M059J (cell line): ENCODE measurements at places on chromosomes 2 and 18. TPM values are rescaled to one million over a fixed set of nuclear protein-coding genes. Genes with fewer than 3 reads are reported as not detected.

DNA sequence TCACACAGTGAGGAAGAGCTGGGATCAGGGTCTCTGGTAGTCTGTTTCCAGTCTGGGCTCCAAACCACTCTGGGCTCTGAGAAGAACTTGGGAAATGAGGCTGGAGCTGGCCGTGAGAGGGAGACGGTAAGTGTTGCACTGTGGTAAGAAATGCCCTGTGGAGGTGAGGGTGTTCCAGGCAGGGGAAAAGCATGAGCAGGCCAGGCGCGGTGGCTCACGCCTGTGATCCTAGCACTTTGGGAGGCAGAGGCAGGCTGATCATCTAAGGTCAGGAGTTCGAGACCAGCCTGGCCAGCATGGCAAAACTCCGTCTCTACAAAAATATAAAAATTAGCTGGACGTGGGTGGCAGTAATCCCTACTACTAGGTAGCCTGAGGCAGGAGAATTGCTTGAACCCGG lies 14.3 kb upstream of the DES start:
- DNase-seq: no peak

DNA sequence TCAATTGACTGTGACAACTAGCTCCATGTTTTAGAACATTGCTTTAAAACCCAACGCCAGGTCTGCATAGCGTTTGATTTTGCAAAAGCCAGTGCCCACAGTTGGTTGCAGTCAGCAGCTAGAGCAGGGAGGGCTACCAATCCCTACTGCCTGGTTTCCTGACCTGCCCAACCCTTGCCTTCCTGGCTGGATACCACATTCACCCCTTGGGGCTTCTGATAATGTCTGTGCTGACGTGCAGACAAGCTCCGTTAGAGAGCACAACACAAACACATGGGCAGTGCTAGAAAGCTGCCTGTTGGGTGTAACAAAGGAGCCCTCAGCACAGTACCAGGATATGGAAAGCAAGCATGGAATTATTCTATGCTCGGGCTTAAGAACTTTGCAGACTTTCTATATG lies 71.4 kb upstream of the THSD7B start:
- DNase-seq: no peak

DNA sequence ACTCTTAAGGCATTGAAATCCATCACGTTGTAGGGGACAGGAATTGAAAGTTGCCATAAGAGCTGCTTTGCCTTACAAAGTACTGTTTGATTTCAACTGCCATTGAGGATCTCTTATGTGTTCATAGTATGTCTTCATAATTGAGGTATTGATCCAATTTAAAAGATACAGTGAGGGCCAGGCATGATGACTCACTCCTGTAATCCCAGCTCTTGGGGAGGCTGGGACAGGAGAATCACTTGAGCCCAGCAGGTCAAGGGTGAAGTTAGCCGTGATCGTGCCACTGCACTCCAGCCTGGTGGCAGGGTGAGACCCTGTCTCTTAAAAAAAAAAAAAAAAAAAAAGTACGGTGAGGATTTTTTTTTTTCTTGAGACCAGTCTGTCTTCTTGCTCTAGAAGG lies 91.7 kb upstream of the EML6 start:
- no peak for DNase-seq

DNA sequence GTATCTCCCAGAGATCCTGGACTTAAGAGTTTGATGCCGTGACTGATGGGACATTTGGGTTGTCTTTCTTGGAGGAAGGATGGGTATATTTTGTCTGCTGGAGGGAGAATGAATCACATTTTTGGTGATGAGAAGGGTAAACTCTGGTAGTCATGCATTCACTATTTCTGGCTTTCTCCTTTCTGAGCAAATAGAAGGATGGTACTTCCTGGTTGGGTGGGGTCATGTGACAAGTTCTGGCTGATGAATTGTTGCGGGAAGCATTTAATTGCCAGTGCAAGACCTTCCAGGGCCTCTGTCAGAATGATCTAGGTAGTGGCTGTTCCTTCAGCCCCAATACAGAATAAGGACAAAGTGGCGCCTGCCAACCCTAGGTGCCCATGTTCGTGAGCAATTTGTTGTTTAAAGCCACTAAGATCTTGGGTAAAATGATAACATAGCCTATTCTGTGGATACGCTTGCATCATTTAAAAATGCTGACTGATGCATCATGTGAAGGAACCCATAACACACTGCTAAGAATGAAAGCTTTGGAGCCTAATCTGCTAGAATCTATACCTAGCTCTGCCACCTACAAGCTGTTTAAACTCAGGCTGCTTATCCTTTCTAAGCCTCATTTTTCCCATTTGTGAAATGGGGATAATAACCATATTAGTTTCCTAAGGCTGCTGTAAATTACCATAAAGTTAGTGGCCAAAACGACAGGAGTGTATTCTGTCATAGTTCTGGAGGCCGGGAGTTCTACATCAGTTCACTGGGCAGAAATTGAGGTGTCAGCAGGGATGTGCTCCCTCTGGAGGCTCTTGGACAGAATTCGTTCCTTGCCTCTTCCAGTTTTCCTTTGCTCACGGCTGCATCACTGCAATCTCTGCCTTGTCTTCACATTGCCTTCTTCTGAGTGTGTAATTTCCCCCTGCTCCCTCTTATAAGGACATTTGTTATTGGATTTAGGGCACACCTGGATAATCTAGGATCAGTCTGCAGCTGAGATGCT lies 281.3 kb downstream of the AGPS start:
- DNase-seq: peak; percentile 8

DNA sequence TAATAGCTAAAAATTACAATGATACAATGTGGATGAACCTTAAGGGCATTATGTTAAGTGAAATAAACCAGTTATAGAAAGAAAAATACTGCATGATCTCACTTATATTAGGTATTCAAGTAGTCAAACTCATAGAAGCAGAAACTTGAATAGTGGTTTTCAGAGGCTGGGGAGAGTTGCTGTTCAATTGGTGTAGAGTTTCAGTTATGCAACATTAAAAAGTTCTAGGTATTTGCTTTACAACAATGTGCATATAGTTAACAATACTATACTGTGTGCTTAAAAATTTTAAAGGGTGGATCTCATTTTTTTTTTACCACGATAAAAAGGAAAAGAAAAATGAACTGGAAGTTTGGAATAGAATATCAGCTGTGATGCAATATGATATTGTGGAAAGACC lies 479.1 kb downstream of the SPAG16 start:
- DNase-seq: no peak

DNA sequence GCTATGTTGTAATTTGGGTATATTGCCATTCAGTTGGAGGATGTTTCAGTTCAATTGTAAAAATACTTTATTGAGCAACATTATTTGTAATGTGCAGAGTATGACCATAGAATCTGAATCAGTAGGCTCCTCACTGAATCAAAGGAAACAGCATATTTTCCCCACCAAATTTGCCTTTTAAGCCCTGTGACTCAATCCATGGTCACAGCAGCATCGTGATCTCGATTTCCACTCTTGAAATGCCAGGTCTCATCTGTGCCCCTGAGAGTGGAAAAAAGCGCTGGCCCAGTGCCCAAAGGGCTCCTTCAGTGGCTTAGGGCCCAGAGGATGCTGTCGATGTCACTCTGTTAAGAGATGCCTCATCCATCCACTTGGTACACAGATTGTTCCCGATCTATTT lies 57.5 kb downstream of the FHOD3 start:
- peak; percentile 81 for DNase-seq

DNA sequence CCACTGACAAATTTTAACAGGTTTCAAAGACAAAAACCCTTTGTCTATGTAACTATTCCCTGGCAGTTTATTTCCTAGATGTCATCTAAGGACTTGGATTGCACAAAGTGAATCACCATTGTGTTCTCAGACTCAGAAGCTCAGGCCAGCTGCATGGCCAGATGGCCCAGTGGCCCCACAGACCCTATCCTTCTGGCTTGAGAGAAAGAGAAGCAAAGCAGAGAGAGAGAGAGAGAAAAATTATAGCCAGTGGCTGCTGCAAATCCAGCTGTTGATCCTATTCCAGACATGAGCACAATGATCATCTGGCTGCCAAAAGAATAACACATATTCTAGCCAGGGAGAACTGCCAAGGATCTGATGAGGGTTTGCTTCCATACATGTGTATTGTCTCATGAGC lies 25.8 kb downstream of the CTLA4 start:
- no peak for DNase-seq

GRCh38 chr18:29147944-29148343 lies 971.0 kb upstream of the CDH2 start:
- peak; percentile 47 for DNase-seq

DNA sequence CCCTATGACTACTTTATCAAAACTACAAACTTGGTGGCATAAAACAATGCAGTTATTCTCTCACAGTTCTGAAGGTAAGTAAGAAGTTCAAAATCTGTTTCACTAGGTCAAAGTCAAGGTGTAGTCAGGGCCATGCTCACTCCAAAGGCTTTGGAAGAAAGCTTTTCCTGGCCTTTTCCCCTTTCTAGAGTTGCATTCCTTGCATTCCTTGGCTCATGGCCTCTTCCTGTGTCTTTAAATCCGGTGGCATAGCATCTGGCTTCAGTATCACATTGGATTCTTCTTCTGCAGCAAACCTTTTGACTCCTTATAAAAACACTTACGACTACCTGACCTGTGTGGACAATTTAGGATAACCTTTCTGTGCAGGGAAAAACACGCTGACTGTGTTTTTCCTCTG lies 543.5 kb upstream of the HNMT start:
- DNase-seq: peak; percentile 2

DNA sequence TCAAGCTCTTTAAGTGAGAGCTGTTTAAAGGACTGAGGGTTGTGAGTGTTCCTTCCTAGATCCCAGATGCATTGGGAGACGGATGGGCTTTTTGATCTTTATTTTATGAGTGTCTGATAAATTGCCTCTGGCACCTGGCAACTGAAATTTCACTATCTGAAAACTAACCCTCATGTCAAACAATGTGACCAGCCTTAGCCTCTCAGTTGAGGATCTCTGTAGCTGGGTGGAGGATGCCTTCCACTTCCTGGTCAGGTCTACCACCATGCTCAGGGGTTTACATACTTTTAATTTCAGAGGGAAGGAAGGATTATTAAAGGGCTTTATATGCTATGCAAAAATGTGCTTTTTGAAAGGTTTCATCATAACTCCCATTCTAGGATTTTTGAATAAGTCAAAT lies 70.5 kb upstream of the NT5C1B start:
- no peak for DNase-seq

The DPP4 gene
- 13.5 and 17.5 TPM in 2 replicates for total RNA-seq

The HES6 gene
- 1.5 and 5.3 TPM in 2 replicates for total RNA-seq

The SCN3A gene
- 0.39 and 0.67 TPM in 2 replicates for total RNA-seq

The CAPN14 gene
- 0.30 and 1.0 TPM in 2 replicates for total RNA-seq
